ENCODE measurements at places on chromosomes 4 and X.
A peak's percentile ranks its signal among the peaks of the same experiment; 100 is the strongest.

DNA sequence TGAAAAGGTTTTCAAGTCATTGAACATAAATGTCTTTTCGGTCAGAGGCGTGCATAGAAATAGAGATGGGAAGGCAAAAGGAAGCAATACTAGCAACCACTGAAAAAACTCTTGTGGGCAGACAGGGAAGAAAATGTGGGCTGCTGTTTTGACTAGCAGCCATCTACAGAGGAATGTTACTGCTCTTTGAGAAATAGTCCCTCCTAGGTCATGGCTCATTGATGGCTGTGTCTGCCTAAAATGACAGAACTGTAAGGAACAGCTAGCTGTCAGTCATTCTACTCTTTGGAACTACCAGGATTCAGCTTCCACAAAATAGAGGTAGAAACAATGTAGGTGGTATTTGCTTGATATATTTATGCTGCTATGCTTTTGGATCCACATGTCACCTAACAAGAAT is 26.9 kb upstream of the TMPRSS11B start:
- DNase-seq = no peak

GRCh38 chr4:81062001-81062400 is 31.5 kb downstream of the BMP3 start:
- no peak for DNase-seq

DNA sequence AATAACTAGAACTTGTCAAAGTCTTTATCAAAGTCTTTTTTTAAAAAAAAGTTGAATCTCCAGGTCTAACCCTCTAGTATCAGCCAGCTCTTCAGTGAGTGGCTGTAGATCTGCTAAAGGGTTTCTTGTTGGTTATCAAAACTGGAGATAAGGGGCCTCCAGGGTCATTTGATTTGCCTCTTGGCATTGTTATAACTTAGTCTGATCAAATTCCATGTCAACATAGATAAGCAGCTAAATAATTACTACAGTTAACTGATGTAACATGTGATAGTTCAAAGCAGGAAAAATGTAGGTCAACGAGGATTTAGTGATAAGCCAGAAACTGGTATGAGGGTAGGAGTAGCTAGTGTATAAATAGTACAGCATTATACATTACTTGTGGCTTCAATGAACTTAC is 465.1 kb downstream of the PDHA2 start:
- no peak for DNase-seq

GRCh38 chr4:82017680-82018079 is 356.1 kb downstream of the HNRNPD start:
- no peak for DNase-seq

GRCh38 chrX:3963980-3964379 is 250.5 kb upstream of the PRKX start:
- DNase-seq = no peak

GRCh38 chrX:18887825-18888212 is 96.1 kb downstream of the PHKA2 start:
- DNase-seq = no peak

- no peak for DNase-seq
These were observed 18.8 kb upstream of the CLDN34 start for GRCh38 chrX:9948406-9948805.

- no peak for DNase-seq
These were observed 782 bp downstream of the PITX2 start for GRCh38 chr4:110621839-110622751.

DNA sequence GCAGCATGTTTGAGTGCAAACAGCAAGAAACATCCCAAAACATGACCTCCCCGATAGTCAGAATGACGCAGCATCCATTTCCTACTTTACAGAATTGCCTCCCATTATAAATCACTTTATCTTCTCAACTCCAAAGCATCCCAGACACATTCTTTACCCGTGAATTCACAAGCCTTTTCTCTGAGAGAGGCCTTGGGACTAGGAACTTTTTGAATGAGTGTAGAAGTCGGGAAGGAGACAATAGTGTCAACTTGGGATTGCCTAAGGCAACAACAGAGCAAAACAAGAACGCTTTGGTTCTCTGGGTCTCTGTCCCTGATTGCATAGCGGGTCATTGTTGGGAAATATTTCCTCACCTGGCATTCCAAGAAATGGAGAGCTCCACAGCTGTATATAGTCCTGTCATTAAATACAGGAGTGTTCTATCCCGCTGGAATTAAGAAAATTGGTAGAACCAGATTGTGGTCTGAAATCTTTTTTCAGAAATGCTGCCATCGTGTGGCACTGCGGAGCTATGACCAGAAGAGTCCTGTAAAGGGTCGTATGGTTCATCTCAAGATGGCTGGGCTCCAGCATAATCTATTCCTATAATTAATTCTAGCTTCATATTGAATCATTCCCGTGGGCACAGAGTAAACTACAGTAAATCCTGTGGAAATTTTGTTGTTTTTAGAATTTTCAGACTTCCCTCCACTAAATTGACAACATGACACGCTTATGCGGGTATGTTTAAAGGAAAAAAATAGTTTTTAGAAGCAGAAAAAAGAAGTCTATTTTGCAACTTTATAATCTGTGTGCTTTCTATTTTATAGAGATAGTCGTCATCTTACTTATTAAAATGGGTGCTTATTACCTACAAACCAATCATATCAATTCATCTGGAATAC is 2.0 kb upstream of the SPP1 start:
- peak; percentile 26 for DNase-seq

- DNase-seq = peak; percentile 48
These were observed 43.7 kb downstream of the NSG1 start for GRCh38 chr4:4430492-4431195.

DNA sequence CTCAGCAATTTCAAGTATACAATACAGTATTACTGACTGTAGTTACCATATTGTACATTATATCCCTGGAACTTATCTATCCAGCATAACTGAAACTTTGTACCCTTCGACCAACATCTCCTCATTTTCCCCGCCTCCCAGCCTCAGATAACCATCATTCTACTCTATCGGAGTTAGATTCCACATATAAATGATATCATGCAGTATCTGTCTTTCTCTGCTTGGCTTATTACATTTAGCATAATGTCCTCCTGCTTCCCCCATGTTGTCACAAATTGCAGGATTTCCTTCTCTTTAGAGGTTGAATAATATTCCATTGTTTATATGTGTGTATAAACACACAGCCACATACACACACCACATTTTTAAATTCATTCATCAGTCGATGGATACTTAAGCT is 218.1 kb downstream of the MAML3 start:
- DNase-seq = no peak

DNA sequence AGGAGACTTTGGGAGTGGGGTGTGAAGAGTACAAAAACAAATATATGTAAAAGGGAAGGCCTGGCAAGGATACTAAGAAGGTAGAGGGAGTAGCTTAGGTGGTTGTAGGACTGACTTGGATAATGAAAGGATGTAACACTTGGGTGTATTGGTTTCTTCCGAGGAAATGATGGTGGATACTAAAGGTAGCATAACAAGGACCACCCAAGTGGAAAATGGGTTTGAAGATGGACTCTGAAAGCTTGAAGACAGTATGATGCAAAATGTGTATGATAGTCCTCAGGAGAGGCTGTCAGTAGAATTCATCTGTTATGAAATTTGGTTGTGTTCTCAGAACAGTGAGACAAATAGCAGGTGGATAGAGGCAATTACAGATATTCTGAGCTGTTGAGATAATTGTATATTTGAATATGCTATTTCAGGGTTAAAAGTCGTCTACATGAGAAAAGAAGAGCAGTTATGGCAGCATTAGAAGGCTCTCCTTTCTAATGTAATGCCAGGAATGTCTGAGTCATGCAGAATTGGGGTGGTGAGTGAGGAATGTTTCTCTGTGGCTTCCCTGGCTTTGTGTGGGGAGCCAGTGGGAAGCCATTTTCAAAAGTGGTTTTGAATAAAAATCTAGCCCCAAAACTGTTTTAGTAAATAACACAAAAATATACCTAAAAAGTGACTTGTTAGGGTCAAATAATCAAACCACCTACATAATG is 75.6 kb downstream of the FHIP1A start:
- no peak for DNase-seq

DNA sequence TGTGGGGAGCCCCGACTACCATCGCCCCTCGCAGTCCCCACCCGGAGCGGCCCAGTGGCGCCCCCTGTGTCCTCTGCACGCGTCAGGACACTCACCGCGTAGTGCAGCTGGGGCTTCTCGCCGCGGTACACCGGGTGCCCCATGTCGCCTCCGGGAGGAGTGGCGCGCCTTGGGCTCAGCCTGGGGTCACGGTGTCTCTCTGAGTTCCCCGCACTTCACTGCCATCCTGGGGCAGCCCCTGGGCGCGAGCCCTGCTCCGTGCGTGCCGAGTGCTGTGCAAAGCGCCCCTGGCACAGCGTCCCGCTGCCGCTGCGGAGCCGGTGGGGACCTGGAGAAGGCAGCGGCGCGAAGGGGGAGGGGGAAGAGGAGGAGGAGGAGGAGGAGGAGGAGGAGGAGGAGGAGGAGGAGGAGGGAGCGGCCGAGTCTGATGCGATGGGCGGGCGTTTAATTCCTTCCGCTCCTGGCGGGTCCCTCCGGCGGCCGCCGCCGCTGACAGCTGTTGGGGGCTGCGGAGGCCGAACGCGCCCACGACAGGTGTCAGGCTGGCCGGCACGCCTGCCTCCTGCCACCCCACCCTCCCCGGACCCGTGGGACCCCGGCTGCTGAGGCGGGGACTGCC is 134.3 kb downstream of the AMELX start:
- DNase-seq = no peak

DNA sequence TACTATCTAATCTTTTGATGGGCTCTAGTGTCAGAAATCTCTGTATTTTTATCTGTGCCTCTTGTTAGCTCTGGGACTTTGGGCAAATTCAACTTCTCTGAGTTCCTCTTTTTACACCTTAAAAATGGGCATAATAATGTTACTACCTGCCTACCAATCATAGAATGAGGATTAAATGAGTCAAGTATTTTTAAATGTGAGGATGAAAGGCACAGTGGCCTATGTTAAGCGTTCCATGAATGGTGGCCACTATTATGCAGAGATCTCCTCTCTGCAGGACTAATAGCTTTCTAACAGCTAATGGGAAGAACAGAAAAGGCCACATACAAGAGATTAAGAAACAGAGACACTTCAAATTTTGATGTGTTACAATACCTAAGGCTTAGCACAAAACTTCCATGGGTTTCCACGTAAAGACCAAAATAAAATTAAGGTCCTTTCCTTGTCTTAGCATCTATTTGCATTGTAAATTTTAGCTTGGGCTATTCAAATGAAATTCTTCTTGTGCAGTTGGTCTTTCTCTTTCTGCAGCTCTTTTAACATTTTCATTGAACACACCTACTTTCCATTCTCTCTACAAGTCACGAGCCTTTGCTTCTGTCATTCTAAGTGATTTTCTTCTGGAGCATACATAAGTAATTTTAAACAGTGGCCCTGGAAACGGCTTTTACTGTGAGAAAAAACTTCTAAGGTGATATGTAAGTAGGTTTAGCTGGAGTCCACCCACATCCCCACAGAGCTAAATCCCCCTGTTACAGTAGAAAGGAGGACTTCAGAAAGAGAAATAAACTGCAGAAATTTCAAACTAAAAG is 117.9 kb upstream of the MED14 start:
- DNase-seq = no peak

GRCh38 chr4:116064331-116064730 is 950.9 kb upstream of the NDST4 start:
- no peak for DNase-seq

- no peak for DNase-seq
These were observed 73.7 kb upstream of the DUSP21 start for GRCh38 chrX:44770121-44770520.

DNA sequence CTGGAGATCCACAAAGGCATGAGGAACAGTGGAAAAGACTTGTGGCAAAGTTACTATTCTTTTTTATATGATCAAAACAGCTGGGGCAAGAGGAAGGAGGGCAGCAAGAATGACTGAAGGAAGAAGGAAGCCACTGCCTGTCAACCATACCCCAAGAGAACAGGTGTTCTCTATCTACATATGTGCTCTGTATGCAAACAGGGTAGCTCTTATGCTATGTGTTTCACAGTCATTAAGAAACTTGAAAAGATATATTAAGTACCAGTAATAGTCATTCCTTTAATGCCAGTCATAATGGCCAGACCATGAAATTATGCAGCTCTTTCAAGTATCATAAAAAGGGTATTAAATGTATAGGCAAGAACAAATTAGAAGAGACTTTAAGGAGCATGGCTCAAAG is 363.9 kb downstream of the KLHL13 start:
- no peak for DNase-seq

- peak; percentile 23 for DNase-seq
These were observed 56.7 kb downstream of the TSPAN5 start for GRCh38 chr4:98601708-98602107.

GRCh38 chrX:109826954-109827708 is 94.1 kb upstream of the ACSL4 start:
- DNase-seq = no peak

GRCh38 chrX:27964432-27964831 is 16.8 kb downstream of the DCAF8L1 start:
- DNase-seq = no peak

DNA sequence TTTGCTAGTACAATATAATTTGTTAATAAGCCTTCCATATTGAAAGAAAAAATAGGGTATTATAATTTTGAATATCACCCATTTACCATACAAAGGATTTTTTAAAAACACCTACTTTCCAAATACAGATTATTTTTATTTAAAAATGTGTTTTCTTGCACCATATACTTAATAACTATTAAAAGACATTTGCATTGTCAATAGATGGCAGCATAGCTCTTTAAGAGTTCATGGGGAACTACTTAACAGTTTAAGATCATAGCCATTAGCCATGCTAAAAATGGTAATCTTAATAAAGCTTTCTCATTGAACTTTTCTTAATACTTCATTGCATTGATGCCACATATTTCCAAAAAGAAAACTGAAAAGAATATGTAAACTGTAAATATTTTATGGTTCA is 1995.9 kb downstream of the C4orf33 start:
- no peak for DNase-seq

GRCh38 chrX:1420371-1420770 is 28.5 kb upstream of the SLC25A6 start:
- DNase-seq = no peak

DNA sequence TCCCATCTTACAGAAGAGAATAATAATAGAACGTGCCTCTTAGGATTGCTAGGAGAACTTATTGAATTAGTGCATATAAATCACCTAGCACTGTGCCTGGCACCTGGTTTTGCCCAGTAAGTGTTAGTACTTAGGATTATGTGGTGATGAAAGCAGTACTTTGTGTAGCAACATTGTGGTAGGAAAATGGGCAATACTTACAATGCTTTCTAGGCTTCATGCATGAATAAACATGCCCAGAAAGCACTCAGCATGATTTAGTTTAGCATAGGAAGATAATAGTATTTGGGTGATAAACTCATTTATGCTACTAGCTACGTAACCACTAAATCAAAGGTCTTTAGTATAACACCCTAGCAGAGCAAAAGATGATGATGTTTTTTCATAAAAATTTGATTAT is 105.6 kb downstream of the NEUROG2 start:
- no peak for DNase-seq
